Astrocyte (in vitro differentiated cells and primary cell): ENCODE measurements at places on chromosomes 13 and 19.

GRCh38 chr13:40206241-40207000, 460.0 kb downstream of the FOXO1 start:
- peak; percentile 80 for DNase-seq

GRCh38 chr13:80590551-80590950, 249.6 kb upstream of the SPRY2 start:
- DNase-seq, result no peak

DNA sequence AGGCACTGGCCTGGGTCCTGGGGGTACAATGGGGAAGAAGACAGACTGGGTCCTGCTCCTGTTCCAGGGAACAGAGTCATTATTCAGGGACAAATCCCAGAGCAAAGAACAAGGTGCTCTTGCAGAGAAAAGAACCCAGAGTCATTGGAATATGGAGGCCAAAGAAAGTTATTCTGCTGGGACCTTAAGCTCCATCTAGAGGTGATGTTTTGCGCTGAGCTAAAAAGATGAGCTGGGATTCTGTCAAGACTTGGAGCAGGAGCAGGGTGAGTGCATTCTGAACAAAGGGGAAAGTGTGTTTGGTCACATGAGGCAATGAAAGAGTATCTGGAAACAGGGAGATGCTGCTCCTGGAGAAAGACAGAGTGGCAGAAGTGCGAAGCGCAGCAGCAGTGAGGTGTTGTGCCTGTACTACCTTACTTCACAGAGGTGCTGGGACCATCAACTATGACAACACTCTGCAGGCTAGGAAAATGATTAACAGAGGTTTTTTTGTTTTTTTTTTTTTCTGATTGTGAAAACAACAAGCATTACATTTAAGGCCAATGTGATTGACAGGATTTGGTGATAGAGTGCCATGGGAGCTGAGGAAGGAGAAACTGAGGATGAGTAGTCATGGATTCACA, 95.3 kb upstream of the TNFSF11 start:
- DNase-seq, result no peak

- no peak for DNase-seq
Measured at GRCh38 chr13:25440061-25440460, 68.3 kb downstream of the ATP8A2 start.

DNA sequence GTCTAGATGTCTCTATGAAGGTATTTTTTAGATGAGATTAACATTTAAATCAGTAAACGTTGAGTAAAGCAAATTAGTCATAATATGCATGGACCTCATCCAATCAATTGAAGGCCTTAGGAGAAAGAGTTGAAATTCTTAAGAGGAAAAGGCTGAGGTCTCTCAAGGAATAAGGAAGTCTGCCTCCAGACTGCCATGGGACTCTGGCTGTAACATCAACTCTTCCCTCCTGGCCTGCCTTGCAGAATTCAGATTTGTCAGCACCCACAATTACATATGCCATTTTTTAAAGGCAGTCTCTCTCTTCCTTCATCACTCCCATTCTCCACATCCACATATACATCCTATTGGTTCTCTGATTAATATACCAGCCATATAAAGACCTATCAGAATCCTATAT, 28.8 kb upstream of the INTS6 start:
- DNase-seq, result no peak

DNA sequence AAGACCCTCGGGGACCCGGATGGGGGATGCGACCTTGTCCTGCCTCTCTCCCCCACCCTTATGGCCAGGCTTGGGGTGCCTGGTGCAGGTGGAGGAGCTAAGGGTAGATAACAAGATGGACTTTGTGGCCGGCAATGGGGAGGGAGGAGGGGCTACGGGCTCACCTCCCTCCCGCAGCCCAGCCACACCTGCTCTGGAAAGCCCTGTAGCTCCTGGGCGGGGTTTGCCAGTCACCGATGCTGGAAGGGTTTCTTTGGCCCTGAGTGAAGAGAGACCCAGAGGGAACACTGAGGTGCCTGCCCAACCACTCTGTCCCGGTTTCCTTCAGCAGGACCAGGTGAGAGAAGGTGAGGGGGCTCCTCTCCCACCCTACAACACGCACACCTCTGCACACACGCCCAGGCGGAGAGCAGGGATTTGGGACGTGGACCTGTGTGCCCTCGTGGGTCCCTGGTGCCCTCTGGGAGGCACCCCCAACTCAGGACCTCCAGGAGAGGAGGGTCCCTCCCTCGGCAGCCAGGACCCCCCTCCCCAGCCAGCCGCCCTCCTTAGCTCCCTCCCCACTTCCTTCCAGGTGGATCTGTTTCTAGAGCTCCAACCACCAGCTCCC, at the start of gene FUT2:
Gene FUT2 (plus strand): TSS at position 229 of the 610 bp plus-strand sequence. CDS start 6,986 bp downstream, outside the sequence.
- no peak for DNase-seq

GRCh38 chr13:51971520-51972426, 39.5 kb downstream of the ATP7B start:
- no peak for DNase-seq

DNA sequence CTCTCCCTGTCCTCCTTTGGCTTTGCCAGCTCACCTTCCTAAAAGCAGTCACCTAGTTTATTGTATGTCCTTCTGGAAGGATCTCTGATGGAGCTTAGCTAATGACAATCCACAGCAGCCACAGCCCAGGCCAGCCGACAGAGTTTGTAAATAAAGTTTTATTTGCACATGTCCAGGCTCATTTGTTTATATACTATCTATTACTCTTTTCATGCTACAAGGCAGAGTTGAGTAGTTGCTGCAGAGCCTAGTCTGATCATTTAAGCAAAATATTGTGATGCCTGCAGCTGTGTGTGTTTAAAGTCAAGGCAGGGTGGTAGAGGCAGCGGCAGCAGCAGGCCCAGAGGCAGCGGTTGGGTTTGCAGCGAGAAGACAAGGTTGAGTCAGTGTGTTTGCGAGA, 32.6 kb downstream of the NKPD1 start:
- DNase-seq, result no peak
